ENCODE measurements at places on chromosomes 2 and 18.

DNA sequence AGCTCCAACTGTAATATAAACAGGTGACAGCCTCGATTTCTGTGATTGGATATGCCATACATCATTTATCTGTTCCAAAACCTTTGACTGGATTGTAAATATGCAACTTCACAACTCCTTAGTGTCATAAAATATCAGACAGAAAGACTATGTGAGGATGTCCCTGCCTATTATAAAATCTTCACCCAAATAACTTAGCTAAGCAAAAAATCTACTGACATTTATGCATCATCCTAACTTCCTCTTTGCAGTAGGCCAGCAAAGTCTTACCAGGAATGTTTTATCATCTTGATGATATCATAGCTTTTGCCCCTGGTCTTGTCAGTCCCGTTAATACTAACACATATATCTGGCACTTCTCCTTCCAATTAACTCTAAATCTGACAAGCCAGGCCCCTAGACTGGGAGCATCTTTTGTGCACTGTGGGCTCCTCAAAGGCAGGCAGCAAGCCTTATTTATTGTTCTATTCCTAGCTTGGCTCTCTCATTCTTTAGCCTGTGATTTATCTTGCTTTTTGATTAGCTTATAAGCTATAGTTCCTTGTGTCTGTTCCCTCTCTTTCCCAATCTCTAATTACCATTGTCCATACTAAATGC is 356.5 kb upstream of the HNMT start:
- DNase-seq = no peak

- DNase-seq = no peak
These were observed 17.6 kb downstream of the FN1 start for GRCh38 chr2:215418064-215418963.

DNA sequence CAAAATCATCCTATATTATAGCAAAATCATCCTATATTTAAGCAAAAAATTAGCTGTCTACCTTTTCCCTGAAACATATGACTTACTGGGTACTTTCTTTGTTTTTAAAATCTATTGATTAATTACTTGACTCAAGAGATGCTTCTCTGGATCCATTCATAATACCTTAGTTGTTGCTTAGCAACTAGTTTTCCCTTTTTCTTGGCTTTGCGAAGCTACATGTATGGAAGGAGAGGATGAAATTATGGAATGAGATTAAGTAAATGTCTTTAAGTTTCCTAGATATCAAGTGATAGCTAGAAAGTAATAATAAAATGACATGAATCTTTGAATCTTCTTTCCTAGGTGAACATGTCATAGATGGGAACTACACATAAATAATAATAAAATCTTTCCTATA is 1033.2 kb upstream of the FAM98A start:
- no peak for DNase-seq

- DNase-seq = no peak
These were observed 104.4 kb downstream of the AFF3 start for GRCh38 chr2:100038011-100038410.

DNA sequence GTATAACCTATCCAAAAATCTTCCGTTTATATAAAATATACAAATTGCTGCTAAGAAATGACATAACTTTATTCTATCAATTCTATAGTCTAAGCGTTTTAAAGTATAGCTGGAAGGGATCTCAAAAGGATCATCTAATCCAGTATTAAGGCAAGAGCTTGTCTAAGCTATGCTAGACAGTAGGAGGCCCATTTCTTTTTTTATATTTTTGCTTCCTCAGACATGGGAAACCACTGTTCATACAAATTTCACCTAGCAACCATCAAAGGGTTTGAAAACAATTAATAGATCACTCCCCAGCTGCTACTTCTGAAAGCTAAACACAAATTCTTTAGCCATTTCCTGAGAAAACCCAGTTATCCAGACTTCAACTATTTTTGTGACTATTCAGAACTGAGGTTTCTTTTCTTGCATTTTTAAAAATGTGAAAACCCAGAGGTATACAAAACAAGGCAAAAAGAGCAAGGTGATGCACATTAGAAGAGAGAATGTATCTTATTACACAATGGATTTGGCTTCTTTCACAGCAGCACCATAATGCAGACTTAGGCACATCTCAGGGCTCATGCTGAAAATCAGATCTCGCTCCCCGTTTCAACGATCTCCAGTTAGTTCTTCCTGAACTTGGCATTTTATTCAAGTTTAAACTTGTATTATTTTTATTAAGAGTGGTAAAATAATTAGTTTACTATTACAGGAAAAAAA is 274.4 kb downstream of the LRP1B start:
- DNase-seq = no peak

- DNase-seq = peak; percentile 90
These were observed 121.9 kb downstream of the SMAD7 start for GRCh38 chr18:48828691-48829442.

GRCh38 chr2:101150306-101151145 is 656 bp downstream of the TBC1D8 start:
- DNase-seq = peak; percentile 30

DNA sequence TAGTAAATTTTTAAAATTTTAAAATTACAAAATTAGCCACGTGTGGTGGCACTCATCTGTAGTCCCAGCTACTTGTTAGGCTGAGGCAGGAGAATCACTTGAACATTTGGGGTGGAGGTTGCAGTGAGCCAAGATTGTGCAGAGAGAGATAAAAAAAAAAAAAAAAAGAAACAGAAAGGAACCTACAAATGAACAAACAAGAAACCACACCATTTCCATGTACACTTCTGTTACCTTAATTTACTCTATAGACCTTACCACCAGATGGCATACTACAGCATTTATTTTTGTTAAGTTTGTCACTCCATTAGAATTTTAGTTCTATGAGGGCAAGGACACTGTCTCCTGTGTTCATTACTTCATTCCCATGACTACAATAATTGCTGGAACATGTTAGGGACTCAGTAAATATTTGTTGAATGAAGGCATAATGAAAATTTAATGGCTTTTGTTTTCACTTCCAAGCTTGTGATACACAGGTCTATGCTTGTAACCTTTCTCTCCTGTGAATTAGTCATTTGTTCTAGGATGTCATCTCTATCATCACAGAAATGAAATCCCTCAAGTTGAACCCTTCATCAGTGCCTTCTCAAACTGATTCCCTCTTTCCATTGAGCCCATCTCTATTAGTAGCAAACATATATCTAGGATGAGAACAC is 76.0 kb downstream of the ARHGAP15 start:
- DNase-seq = peak; percentile 78
